ENCODE measurements at places on chromosomes 11 and 22.

GRCh38 chr11:134665571-134666270 is 253.7 kb upstream of the B3GAT1 start:
- no peak for DNase-seq

DNA sequence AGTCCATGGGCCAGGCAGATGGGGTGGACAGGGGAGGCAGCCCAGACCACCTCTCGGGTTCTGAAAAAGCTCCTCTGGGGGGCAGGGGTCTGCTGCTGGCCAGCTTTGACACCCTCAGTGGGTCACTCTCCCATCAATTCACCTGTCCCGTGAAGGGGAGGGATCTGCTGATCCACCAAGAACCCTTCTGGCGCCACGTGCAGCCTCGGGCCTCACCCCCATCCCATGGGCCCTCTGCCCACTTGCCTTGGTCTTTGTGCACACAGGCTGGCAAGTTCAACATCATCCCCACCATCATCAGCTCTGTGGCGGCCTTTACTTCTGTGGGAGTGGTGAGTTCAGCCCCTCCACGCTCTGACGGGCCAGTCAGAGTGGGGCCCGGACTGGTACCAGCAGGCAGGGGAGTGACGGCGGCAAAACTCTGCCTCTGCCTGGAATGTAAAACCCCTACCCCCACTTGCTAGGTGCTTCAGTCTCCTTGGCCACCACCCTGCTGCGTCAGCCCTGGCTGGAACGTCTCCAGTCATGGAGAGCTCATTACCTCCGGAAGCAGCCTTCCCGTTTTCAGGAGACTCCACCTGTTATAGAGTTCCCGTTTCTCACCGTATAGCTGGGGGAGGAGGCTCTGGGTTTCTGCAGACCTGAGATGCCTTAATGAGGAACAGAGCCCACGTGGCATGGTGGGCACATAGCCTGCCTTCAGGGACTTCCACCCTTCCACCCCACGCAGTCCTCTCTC is 12.7 kb downstream of the PRG3 start:
- no peak for DNase-seq

- no peak for DNase-seq
Observed at GRCh38 chr11:111000400-111001080, 245.0 kb upstream of the POU2AF2 start.

DNA sequence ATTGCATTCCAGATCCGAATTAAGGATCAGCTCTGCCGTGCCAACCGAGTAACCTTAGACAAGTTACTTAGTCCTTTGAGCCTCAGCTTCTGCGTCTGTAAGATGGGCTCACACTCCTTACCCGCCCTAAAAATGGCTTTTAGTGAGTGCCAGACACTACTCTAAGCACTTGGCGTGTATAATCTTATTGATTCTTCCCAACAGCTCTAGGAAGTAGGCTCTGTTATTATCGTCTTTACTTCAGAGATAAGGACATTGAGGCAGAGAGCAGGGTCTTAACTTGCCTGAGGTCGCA is 21.7 kb upstream of the ROBO3 start:
- no peak for DNase-seq

GRCh38 chr11:116881143-116881542 is 43.7 kb upstream of the APOA1 start:
- DNase-seq = no peak

GRCh38 chr11:125623064-125623463 is 1.9 kb upstream of the CHEK1 start:
- no peak for DNase-seq

- peak; percentile 26 for DNase-seq
Observed at GRCh38 chr11:58524232-58525036, 16.5 kb upstream of the OR5B21 start.

GRCh38 chr11:86360775-86361395 is 13.8 kb upstream of the CCDC81 start:
- no peak for DNase-seq

GRCh38 chr11:120208777-120209176 is 2.1 kb upstream of the OAF start:
- no peak for DNase-seq

DNA sequence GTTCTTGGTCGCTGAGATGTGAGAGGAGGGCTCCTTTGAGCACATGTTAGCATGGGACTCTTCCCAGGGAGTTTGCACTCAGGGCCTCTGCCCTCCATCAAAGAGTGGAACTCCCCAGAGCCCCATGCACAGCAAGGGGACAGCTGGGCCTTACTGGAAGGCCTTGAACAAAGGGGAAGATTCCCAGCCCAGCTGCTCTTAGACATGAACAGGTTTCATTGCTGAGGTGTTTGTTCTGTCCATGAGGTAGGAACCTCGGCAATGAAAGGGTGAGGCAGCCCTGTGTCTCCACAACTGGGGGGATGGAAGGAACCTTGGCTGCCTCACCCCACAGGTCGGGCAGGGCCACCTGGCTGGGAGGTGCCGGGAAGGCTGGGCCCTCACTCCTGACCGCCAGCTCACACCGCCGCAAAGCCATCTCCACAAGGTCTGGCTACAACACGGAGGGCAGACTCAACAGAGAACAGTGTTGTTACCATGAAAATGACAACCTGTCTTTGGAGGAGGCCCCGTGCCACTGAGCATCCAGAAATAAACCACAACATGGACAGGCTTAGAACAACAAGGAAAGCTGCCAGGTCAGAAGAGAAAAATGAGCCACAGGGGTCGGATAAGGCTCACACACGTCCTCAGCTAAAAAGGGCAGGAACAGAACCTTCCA is 3.2 kb downstream of the DERL3 start:
- DNase-seq = no peak

GRCh38 chr11:79404325-79404724 is 36.5 kb downstream of the TENM4 start:
- DNase-seq = no peak

DNA sequence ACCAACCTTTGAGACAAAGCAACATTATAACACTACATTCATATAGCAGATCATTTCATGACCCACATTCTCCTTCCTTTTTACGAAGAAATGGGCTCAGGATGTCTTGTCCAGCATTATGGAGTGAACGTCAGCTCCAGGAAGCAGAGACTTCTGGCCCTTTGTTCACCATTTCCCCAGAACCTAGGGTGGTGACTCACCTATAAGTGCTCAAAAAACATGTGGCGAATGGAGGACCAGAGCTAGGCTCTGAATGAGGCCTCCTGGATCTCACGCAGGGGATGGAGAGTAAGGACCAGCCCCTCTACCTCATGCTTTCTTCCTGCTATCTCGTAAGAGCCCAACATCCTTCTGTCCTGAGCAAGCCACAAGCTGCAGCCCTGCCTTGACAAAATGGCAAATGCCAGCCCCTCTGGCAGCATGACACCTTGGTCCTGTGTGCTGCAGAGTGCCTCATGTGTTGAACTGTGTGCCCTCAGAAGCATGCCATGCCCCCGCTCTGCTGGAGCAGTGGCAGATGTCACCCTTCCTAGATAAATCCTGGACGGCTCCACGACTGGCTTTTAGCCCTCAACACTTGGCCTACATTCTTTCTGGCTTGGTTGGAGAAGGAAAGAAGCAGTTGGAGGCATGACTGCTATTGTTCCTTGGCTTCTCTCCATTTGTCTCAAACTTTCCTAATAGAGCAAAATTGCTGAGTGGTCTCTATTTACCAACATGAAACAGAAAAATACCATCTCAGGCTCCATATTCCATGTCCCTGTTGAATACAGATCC is 6.5 kb upstream of the ST3GAL4 start:
- no peak for DNase-seq

- DNase-seq = no peak
Observed at GRCh38 chr11:88604260-88604659, 266.7 kb upstream of the CTSC start.

GRCh38 chr22:26534171-26534855 is 22.0 kb upstream of the TFIP11 start:
- no peak for DNase-seq

DNA sequence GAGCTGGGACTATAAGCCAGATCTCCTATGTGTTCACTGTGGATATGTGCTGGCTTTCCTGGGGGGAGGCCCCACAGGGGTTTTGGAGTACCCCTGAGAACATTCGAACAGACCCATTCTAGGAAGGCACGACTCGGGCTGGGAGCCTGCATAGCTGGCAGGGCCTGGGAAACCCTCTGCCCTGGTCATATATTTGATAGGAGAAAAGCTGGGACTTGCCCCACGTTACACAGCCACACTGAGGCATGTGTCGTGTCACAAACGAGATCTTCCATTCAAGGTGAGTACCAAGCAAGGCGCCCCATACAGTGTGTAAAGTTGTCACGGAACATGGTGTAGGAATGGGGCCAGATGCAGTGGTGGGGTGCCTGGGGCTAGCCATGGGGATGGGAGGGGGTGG is 11.2 kb downstream of the MYO7A start:
- DNase-seq = no peak

- no peak for DNase-seq
Observed at GRCh38 chr11:22703040-22703439, 36.6 kb downstream of the GAS2 start.
